Epithelial cell of proximal tubule (primary cell): ENCODE measurements at places on chromosomes 11 and 22. TPM values are rescaled to one million over a fixed set of nuclear protein-coding genes. Genes with fewer than 3 reads are reported as not detected.

The MRGPRF gene
- 2.5 and 2.9 TPM in 2 replicates for total RNA-seq

The RIBC2 gene
- 0.69 and 2.7 TPM in 2 replicates for total RNA-seq

The HBG2 gene
- total RNA-seq: not detected in 2 replicates

The MAPK11 gene
- total RNA-seq: 5.4 and 8.4 TPM in 2 replicates

The OR52E6 gene
- total RNA-seq: not detected in 2 replicates

The LARGE1 gene
- total RNA-seq: 8.9 and 18.3 TPM in 2 replicates

The C22orf15 gene
- 0.36 and 2.1 TPM in 2 replicates for total RNA-seq

The PDE3B gene
- total RNA-seq: 4.8 and 5.1 TPM in 2 replicates
